ENCODE measurements at places on chromosomes 11 and 22. TPM values are rescaled to one million over a fixed set of nuclear protein-coding genes. Genes with fewer than 3 reads are reported as not detected.

The PKP3 gene
- 0.16 TPM for polyA plus RNA-seq

The PYGM gene
- polyA plus RNA-seq: 182 TPM

GRCh38 chr11:12854297-12854661 lies 154.8 kb upstream of the RASSF10 start:
- no peak overlapping the region for H3K27ac ChIP-seq
- H3K27me3 ChIP-seq: no peaks in the 10 kb centered on the region
- peaks cover 5% of the 10 kb centered on the region for H3K4me1 ChIP-seq
- no peak for DNase-seq
- no peaks in the 10 kb centered on the region for H3K36me3 ChIP-seq

The TRPM5 gene
- not detected for polyA plus RNA-seq

GRCh38 chr11:116122697-116123472 lies 618.7 kb upstream of the CADM1 start:
- no peak for DNase-seq
- H3K4me1 ChIP-seq: no peaks in the 10 kb centered on the region
- H3K36me3 ChIP-seq: no peaks in the 10 kb centered on the region
- no peaks in the 10 kb centered on the region for H3K27me3 ChIP-seq
- no peak overlapping the region for H3K4me3 ChIP-seq
- H3K27ac ChIP-seq: no peak overlapping the region

- peak; percentile 66 for DNase-seq
- no peak overlapping the region for H3K27ac ChIP-seq
- no peak overlapping the region for H3K4me3 ChIP-seq
- peaks cover 10% of the 10 kb centered on the region for H3K4me1 ChIP-seq
Measured at GRCh38 chr11:134530636-134531326, 118.7 kb upstream of the B3GAT1 start.

- peaks cover 21% of the 10 kb centered on the region for H3K4me1 ChIP-seq
- H3K4me3 ChIP-seq: no peak overlapping the region
- no peaks in the 10 kb centered on the region for H3K27me3 ChIP-seq
- no peak overlapping the region for H3K27ac ChIP-seq
Measured at GRCh38 chr11:36214480-36214879, 74.7 kb downstream of the COMMD9 start.

DNA sequence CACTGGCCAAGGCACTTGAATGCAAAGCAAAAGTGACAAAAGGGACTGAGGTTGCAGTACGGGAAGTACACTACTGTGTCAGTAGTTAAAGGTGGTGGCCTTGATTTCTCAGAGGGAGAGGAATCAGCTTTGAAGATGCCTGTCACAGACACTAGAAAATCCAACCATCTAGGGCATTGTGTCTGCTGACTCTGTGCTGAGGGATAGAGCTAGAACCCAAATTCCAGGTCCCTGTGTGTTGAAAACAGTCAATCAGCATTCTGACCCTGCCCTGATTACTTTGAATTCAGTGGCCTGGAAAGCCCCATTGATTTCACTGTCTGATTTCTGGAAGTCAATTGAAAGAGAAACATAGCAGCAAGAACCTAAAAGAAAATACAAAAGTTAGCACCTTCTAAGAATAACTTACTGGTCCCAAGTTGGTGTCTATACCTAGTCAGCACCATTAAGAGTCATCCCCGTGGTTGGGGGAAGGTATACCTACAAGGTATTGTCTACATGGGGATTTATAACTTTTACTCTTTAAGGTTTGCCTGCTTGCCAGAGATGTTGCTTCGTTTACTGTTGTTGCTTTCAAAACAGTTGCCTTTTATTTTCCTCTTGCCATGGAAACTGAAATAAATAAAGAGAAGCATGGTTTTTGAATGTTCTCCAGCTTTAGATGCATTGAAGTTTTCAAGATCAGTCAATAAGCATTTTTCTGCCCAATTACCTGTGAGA lies 97.3 kb downstream of the PDHX start:
- no peak overlapping the region for H3K4me3 ChIP-seq
- H3K27me3 ChIP-seq: no peaks in the 10 kb centered on the region
- DNase-seq: peak; percentile 90
- no peaks in the 10 kb centered on the region for H3K36me3 ChIP-seq

The GNB1L gene
- 6.9 TPM for polyA plus RNA-seq

The MMP1 gene
- polyA plus RNA-seq: 1.0 TPM

GRCh38 chr11:116786966-116787365 lies 857 bp downstream of the ZPR1 start:
- no peaks in the 10 kb centered on the region for H3K27me3 ChIP-seq
- H3K4me1 ChIP-seq: peaks cover 20% of the 10 kb centered on the region
- H3K27ac ChIP-seq: peak overlapping the region; percentile 55
- H3K4me3 ChIP-seq: peak overlapping the region; percentile 88

DNA sequence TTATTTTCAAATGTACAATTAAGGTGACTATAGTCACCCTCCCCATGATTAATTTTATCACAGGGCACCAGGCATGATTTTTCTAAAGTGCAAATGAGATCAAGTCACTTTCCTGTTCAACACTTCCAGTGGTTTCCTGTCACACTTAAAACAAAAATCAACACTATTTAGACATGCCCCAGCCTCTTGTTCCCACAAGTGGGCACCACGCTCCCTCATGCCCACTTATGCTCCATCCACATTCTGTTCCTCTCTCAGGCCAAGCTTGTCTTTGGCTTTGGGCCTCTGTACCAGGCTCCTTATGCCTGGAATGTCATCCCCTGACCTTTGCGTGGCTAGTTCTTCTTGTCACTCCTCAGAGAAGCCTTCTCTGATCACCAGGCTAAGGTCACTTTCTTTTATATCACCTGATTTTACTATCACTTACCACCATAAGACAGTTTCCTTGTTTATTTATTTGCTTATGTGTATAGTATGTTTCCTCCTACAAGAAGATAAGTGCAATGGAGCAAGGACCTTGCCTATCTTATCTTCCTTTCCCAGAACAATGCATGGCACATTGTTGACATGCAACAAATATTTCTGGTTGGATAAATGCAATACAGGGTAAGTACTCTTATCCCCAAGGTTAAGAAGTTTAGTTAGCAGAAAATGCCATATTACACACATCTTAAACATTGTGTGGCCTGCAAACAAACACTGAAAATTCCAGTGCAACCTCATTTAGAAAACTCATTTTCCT lies 50.9 kb upstream of the PANX1 start:
- no peak overlapping the region for H3K4me3 ChIP-seq
- H3K4me1 ChIP-seq: no peaks in the 10 kb centered on the region
- no peaks in the 10 kb centered on the region for H3K27me3 ChIP-seq
- DNase-seq: no peak
- no peak overlapping the region for H3K27ac ChIP-seq

DNA sequence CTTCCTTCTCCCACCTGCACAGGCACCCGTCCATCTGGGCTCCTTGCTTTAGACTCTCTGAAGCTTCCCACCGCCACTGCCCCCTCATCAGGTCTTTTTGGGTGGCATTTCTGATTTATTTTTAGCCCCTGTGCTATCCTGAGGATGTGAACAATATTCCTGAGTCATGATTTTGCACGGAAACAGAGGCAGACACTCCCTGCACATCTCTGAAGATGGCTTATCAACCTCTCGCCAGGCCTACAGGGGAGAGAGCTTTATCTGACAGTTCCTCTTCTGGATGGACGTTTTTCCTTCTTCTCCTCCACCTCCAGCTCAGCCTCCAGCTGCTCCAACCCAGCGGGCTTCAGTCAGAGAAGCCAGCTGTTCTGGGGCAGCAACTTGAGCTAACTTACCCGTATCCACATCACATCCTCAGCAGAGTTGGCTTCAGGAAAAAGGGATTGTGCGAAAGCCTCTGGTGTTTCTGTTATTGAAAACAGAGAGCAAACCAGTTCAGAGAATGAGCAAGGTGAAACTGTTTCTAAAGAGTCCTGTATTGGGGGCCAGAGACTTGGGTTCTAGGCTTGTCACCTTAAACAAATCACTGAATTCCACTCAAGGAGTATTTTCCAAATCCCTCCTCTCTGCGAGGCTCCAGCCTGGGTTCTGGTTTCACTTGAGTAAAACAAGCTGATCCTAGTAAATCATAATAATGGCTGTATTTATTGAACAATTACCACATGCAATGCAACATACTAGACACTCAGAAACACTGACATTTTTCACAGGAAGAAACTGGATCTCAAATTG lies 33.1 kb upstream of the ETS1 start:
- H3K36me3 ChIP-seq: no peaks in the 10 kb centered on the region
- peaks cover 6% of the 10 kb centered on the region for H3K27me3 ChIP-seq
- DNase-seq: peak; percentile 55
- H3K4me3 ChIP-seq: no peak overlapping the region

The KIF18A gene
- 5.4 TPM for polyA plus RNA-seq

DNA sequence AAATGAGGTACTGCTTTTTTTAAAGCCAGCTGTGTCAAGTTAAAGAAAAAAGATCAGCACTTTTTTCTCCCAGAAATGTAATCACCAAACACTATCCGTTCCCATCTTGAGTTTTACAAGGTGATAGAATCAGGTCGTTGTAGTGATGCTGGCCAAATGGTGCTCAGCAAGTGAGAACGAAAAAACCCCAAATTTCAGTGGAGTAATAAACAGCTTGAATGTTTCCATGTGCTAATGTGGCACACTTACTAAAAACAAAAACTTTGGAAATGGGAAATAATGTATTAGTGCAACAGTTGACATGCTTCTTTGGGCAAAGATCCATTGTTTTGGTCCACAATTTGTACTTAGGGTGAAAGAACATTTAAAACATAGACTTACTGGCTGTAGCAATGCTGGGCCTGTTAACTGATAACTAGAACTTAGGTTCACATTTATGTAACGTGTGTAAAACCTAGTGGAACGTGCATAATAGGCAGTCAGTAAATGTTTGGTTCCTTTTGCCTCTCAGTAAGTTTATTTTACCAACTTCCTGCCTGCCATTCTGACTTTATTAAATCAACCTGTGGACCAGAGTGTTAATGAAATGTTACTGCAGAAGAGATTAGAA lies 15.4 kb upstream of the GDPD4 start:
- no peak overlapping the region for H3K4me3 ChIP-seq
- DNase-seq: peak; percentile 36
- H3K27ac ChIP-seq: no peak overlapping the region
- H3K36me3 ChIP-seq: peaks cover 5% of the 10 kb centered on the region

The LDHAL6A gene
- 0.33 TPM for polyA plus RNA-seq

- H3K4me1 ChIP-seq: peaks cover 17% of the 10 kb centered on the region
- DNase-seq: no peak
- peaks cover 13% of the 10 kb centered on the region for H3K27me3 ChIP-seq
- no peaks in the 10 kb centered on the region for H3K36me3 ChIP-seq
Measured at GRCh38 chr22:46381142-46381541, 45.6 kb downstream of the TRMU start.

The CCDC87 gene
- polyA plus RNA-seq: 0.10 TPM

- H3K4me1 ChIP-seq: peaks cover 3% of the 10 kb centered on the region
- DNase-seq: peak; percentile 68
- H3K27me3 ChIP-seq: peaks cover 4% of the 10 kb centered on the region
- peak overlapping the region; percentile 58 for H3K4me3 ChIP-seq
Measured at GRCh38 chr11:22666688-22667439, 453 bp downstream of the GAS2 start.

The TEX54 gene
- not detected for polyA plus RNA-seq

GRCh38 chr11:78652843-78653239 lies 78.2 kb upstream of the NARS2 start:
- peaks cover 2% of the 10 kb centered on the region for H3K27me3 ChIP-seq
- H3K4me3 ChIP-seq: no peak overlapping the region
- no peak overlapping the region for H3K27ac ChIP-seq
- H3K36me3 ChIP-seq: no peaks in the 10 kb centered on the region

The SYT7 gene
- polyA plus RNA-seq: 2.1 TPM

The KRTAP5-1 gene
- polyA plus RNA-seq: 0.62 TPM

GRCh38 chr11:125902277-125902926 lies 604 bp downstream of the PUS3 start:
- peaks cover 13% of the 10 kb centered on the region for H3K36me3 ChIP-seq
- no peak for DNase-seq
- peaks cover 10% of the 10 kb centered on the region for H3K27me3 ChIP-seq
- peak overlapping the region; percentile 50 for H3K4me3 ChIP-seq

GRCh38 chr22:43951391-43951790 lies 3.9 kb upstream of the SAMM50 start:
- peaks cover 11% of the 10 kb centered on the region for H3K4me1 ChIP-seq
- H3K36me3 ChIP-seq: no peaks in the 10 kb centered on the region
- H3K27me3 ChIP-seq: no peaks in the 10 kb centered on the region
- H3K4me3 ChIP-seq: no peak overlapping the region
- no peak for DNase-seq

DNA sequence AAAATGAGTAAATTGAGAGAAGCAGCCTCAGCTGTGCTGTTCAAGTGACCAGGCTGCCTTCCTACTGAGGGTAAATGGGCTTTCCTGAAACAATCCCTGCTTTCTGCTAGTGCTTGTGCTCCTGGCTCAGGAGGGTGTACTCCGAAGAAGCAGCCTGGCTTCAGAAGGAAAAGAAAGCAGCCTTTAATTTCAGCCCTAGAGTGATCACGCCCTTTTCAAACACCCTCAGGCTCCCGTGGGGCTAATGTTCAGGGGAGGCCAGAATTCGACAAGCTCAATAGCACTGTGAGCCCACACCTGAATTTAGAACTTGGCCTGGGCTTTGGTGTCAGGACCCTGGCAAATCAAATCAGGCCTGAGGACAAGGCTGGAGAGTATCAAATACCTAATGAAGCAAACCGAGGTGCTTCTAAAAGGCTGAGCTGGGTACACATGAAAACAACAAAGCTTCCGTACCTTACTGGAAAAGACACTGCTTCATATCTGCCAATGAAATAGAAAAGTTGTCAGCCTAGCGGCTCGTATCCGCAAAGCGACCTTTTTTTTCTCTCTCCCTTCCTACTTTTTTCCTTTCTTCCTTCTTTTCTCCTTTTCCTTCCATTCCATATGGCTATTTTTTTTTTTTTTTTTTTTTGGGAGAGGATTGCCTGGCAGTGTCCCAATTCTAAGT lies 387.8 kb downstream of the SOX6 start:
- no peaks in the 10 kb centered on the region for H3K27me3 ChIP-seq
- no peak for DNase-seq
- no peaks in the 10 kb centered on the region for H3K36me3 ChIP-seq

- H3K36me3 ChIP-seq: peaks cover 2% of the 10 kb centered on the region
- H3K27ac ChIP-seq: peak overlapping the region; percentile 87
- peak overlapping the region; percentile 68 for H3K4me3 ChIP-seq
- H3K4me1 ChIP-seq: peaks cover 31% of the 10 kb centered on the region
- no peaks in the 10 kb centered on the region for H3K27me3 ChIP-seq
- DNase-seq: no peak
Measured at GRCh38 chr11:96342014-96342960, 708 bp downstream of the MAML2 start.

Measured in muscle of leg (tissue), 16 donors.